ENCODE measurements at places on chromosomes 4 and X. TPM values are rescaled to one million over a fixed set of nuclear protein-coding genes. Genes with fewer than 3 reads are reported as not detected.

- DNase-seq: no peak
Measured at GRCh38 chr4:3531318-3531878, 824 bp downstream of the LRPAP1 start.

DNA sequence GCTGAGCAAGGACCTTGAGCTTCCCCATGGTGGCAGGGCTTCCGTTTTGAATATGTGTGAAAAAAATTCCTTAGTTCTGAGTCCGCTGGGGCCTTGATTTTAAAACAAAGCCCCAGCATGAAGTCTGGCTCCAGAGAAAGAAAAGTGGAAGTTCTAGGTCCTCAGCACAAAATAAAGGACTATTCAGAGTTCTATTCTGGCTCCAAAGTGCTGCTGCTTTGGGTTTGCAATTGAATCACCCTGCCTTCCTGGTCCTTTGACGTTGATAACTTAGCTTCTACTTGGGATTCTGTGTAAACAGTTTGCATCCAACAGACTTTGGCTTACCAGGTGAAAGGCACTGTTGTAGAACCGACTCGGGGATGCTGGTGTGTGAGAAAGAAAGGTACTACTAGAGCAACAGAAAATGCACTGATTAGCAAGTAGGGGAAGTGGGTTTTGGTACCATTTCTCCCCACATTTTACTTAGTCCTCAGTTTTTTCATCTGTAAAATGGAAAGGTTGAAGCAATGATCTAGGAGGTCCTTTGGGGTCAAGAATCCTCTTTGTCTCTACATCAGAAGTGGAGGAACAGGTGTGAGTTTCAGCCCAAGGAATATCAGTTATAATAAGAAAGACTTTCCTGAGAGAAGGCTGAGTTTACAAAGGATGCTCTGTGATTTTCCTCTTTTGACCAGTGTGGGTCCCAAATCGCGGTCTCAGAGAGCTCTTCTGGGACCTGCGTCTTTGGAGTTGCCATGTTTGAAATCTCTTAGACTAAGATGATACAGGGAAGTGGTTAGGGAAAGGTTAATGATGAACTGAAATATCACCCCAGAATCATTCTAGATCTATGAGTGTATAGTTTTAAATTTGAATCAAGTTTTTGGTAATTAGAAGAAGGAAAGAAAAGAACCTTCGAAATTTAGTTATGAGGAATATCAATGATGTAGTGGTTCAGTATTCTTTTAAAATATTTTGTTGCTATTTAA is 28.2 kb downstream of the IGFBP7 start:
- no peak for DNase-seq

GRCh38 chr4:155889031-155889793 is 14.3 kb upstream of the TDO2 start:
- no peak for DNase-seq

GRCh38 chr4:48109413-48110263 is 24.4 kb downstream of the TXK start:
- no peak for DNase-seq

GRCh38 chr4:38310446-38311043 is 350.3 kb downstream of the PTTG2 start:
- no peak for DNase-seq

GRCh38 chr4:182185491-182185890 is 57.7 kb upstream of the TENM3 start:
- no peak for DNase-seq

DNA sequence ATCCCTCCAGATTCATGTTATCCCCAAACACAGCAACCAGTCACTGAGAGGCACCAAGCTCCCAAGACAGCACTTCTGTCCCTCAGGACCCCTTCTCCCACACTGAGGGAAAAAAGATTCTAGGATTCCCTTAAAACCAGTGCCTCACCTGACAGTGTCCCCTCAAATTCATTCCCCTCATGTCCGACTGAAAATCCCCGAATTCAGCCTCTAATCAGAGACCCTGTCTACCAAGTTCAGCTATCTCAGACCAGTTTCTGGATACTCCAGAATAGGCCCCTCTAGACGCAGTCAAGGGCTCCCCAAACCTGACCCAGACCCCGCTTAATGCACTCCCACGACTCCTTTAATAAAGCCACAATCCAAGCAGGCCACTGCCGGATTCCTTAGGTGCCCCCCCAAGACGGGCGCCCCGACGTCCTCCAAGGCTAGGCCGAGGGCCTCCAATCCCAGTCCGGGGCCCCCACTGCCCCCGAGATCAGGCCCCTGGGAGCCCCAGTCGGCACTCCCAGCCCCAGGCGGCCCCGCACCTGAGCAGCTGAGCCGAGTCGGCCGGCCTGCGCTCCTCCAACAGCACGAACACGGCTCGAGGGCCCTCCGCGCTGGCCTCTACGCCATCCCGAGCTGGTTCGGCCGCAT is 457 bp downstream of the TFE3 start:
- no peak for DNase-seq

- no peak for DNase-seq
Measured at GRCh38 chr4:64781737-64782326, 372.6 kb upstream of the TECRL start.

DNA sequence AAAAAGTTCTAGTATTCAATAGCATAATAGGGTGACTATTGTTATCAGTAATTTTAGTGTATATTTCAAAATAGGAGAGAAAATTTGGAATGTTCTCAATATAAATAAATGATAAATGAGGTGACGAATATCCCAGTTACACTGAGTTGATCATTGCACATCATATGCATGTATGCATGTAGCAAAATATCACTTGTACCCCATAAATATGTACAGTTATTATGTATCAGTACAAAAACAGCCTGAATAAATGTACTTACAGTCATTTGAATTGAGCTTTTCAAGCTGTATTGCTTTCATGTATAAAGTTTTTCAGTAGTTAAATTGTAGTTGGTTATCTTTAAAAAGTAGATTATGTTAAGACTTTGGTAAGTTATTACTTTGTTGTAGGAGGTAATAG is 12.6 kb downstream of the CISD2 start:
- DNase-seq: no peak

NUDT11 gene
- 2.6 TPM for total RNA-seq

RNF128 gene
- total RNA-seq: 0.37 TPM

GAGE2A gene
- total RNA-seq: not detected

ARX gene
- not detected for total RNA-seq

FLNA gene
- total RNA-seq: 1,133 TPM
